Activated CD4-positive, CD25-positive, alpha-beta regulatory T cell (primary cell): ENCODE measurements at places on chromosomes 6 and 20.

DNA sequence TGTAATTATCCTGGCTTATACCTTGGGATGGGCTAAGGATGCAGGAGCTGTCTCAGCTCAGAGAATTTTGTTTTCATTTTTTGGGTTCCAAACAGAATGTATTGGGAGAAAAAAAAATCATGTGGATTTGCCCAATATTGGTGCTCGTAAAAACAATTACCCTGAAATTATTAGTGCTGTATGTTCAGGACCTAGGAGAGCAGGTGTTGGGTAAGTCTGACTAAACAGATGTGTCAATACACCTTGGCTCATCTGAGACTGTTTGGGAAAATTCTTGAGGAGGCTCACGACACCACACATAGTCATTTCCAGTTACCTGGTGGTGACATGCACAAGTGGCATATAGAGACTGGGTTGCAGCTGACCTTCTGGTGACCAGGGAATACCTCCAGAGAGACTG, 802.1 kb upstream of the FLRT3 start:
- DNase-seq = no peak

GRCh38 chr6:127912914-127913313, 12.1 kb upstream of the THEMIS start:
- DNase-seq = no peak

DNA sequence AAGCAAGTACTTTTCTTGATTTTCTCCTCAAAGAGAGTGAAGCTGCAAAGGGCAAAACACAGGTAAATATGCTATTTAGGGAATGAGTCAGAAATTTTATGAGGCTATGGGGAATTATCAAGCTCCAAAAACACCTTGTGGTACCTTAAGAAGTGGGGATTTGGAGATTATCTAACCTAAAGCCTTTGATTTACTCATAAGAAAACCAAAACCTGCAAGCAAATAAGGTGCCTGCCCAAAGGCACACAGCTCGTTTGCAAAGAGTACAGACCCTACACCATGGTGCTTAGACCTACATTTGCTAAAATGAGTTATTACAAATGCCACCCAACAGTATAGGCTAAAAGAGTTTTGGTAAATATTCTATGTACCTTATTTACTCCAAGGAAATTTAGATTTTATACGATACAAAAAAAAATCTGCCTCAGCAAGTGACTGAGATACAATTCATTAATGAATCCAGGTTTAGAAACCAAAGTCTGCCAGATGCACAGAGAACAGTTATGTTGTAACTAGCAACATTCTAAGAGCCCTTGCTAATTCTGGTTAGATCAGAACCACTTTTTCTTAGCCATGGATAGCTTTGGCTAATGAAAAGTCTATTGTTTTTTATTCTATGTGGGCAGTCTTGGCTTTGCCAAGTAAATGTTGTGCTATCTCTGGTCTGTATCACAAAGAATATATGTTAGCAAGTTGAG, 101.5 kb downstream of the KHDC1L start:
- no peak for DNase-seq

- DNase-seq = no peak
These were observed 23.3 kb downstream of the ADGRG6 start for GRCh38 chr6:142325111-142325510.
